ENCODE measurements at places on chromosomes 2 and 18. TPM values are rescaled to one million over a fixed set of nuclear protein-coding genes. Genes with fewer than 3 reads are reported as not detected.

SGPP2 gene
- 17.9 TPM for polyA plus RNA-seq

GREB1L gene
- polyA plus RNA-seq, result 3.1 TPM

ANTXR1 gene
- polyA plus RNA-seq, result 66.3 TPM

FN1 gene
- 514 TPM for polyA plus RNA-seq

C1QL2 gene
- polyA plus RNA-seq, result not detected

RIF1 gene
- 41.0 TPM for polyA plus RNA-seq

NDC80 gene
- polyA plus RNA-seq, result 29.0 TPM

SLC38A11 gene
- polyA plus RNA-seq, result 13.9 TPM

DSC2 gene
- 47.5 TPM for polyA plus RNA-seq

MEP1B gene
- 0.64 TPM for polyA plus RNA-seq

KIF5C gene
- 4.4 TPM for polyA plus RNA-seq

CPLX4 gene
- polyA plus RNA-seq, result 0.26 TPM

MYO7B gene
- 29.5 TPM for polyA plus RNA-seq

UGT1A7 gene
- polyA plus RNA-seq, result not detected

DNER gene
- 61.6 TPM for polyA plus RNA-seq

DNA sequence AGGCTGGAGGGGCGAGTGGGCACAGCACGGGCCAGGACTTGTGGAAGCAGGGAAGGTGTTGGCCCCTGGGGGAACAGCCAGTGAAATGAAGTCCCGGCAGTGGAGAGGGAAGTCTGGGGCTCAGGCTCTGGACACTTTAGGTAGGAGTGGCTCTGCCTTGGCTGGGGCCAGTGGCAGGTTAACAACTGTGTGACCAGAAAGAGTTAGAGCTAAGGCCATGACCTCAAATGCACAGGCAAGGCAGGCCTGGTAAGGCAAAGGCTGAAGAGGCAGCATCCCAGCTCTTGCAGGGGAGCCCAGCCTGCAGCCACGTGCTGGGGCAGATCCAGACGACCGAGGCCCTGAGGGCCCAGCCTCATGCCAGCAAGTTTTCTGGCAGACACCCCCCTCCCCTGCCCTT lies 21.5 kb downstream of the PCARE start:
- DNase-seq, result no peak

GRCh38 chr2:105746177-105747080 lies 1.7 kb downstream of the NCK2 start:
- peak; percentile 42 for DNase-seq

DNA sequence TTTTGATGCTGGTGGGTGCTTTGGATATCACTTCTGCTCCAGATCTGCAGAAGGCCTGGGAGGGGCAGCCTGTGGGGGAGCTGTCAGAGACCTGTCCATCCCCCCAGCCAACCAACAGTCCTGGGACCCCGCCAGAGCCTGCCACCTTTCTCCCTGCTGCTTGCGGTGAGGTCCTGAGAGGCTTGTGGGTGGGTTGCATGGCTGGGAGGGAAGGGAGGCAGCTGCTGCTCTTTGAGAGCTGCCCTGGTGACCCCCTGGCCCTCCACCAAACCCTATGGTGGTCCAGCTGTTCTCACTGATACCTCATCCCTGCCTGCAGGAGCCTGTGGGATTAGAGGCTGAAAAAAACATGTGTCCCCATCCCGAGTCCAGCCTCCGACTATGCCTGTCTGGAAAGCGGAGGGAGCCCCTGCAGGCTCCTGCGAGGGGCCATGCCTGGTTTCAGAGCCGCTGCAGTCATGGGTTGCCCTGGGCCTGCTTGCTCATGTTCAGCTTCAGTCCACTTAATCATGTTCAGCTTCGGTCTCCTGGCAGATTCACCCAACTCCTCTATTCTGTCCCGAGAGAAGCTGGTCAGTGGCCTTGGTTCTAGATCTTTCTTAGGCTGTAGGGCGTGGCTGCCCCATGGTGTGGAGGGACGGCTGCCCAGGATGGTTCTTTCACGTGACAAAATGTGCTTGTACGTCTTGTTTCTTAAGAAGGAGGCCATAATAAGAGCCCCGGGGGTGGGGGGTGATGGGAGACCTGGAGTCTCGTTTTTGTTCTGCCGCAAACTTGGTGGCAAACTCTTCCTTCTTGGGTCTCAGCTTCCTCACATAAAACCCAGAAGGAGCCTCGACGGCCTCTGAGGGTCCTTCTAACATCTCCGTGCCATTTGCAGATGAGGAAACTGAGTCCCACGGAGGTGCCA lies 98.5 kb downstream of the CTIF start:
- no peak for DNase-seq

GRCh38 chr2:231602859-231603467 lies 10.3 kb downstream of the TEX44 start:
- DNase-seq, result no peak

DNA sequence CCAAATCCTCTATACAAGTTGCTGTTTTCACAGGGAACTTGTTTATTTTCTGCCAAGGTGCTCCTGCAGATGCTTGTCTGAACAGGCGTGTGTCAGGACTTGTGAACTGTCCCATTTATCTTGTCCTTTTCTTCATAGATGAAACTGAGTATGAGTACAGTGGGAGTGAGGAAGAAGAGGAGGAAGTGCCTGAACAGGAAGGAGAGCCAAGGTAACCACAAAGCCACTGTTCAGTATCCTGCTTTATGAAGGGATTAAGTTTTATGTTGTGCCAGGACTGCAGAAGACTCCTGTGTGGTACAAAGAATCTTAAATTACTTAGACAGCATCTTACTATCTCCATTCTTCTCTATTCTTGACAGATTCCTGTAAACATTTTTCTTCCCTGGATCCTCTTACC lies 145.0 kb downstream of the MAP4K4 start:
- DNase-seq, result no peak

GRCh38 chr2:65583061-65583460 lies 150.7 kb upstream of the SPRED2 start:
- no peak for DNase-seq

- DNase-seq, result no peak
Measured at GRCh38 chr2:207215308-207215707, 49.6 kb upstream of the KLF7 start.

GRCh38 chr2:109339519-109339966 lies 210.5 kb downstream of the SH3RF3 start:
- no peak for DNase-seq

- no peak for DNase-seq
Measured at GRCh38 chr18:24078391-24078790, 60.5 kb upstream of the CABYR start.

GRCh38 chr18:3380384-3380961 lies 69.5 kb upstream of the TGIF1 start:
- no peak for DNase-seq

DNA sequence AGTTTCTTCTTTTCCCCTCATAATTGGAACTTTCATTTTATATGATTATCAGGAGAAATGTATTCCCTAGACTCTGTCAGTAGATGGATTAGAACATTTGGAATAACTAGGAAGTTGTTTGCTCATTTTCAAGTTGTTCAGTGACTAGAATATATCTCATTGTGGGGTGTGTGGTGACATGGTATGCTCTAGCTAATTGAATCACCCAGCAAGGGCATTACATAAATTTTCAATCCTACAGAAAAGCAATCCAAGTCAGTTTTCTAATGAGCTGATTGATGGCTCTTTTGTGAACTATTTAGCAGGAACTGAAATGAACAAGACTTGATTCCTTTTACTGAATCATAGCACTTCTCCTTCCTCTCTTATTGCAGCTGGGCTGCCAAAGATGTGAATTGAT lies 461.4 kb downstream of the TGIF1 start:
- no peak for DNase-seq

DNA sequence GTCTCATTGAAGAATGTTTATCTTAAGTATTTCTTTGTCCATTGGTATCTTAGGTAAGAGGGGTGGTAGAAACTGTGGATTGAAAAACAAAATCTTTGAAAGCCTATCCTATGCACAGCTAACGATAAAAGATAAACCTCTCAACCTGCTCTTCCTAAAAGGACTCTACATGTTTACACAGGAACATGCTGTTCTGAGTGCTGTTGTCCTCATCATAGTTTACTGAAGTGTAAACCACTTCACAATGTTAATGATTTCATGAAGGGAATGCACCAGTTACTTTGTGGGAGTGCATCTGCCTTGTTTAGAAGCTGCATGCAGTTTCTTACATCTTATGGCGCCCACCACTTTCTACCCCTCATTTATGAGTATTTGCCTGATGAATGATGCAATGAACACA lies 1.2 kb downstream of the ACMSD start:
- DNase-seq, result peak; percentile 8

DNA sequence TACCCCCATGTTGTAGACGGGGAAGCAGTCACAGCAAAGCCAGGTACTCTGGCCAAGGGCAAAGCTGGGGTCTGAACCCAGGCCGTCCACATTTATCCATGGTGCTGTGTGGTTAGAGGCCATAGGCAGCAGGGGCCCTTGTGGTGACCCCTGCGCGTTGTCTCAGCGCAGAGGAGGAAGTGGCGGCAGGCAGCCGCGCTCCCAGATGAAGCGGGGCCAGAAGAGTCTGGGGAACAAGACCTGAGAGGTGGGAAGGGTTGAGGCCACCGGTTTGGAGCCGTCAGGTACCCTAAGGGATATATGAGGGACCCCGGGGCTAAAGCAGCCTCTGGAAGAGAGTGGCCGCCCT lies 770 bp downstream of the ZNF396 start:
- DNase-seq, result no peak

DNA sequence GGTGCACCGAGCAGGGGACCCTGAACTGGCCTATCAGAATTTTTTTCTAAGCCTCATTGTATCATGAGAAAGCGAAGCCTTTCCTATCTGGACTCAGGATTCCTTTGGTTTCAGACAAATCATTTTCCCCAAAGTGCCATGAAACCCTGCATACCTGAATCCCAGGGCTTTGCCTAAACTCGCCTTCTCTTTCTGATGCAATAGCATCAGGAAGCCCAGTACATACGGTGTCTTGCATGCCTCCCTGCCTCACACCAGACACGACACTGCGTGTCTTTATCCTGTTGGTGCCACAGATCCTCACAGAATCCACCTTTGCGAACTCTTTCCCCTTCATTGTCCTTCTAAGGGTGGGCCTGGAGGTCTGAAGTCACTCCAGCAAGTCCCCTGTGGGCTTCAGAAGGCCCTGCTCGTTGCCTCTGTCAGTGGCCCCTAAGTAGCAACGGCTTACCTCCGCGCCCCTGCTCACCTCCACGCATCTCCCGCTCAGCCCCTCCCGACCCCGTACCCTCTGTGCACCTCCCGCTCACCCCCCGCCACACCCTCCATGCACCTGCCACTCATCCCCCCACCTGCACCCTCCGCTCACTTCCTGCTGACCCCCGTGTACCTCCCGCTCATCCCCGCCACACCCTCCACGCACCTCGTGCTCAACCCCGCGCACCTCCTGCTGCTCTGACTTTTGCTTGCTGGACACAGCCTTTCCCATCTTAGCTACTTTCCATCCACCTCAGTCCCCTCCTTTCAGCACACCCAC lies 83.4 kb downstream of the TPGS2 start:
- DNase-seq, result no peak

GRCh38 chr2:135786823-135787222 lies 45.2 kb downstream of the UBXN4 start:
- DNase-seq, result no peak

DNA sequence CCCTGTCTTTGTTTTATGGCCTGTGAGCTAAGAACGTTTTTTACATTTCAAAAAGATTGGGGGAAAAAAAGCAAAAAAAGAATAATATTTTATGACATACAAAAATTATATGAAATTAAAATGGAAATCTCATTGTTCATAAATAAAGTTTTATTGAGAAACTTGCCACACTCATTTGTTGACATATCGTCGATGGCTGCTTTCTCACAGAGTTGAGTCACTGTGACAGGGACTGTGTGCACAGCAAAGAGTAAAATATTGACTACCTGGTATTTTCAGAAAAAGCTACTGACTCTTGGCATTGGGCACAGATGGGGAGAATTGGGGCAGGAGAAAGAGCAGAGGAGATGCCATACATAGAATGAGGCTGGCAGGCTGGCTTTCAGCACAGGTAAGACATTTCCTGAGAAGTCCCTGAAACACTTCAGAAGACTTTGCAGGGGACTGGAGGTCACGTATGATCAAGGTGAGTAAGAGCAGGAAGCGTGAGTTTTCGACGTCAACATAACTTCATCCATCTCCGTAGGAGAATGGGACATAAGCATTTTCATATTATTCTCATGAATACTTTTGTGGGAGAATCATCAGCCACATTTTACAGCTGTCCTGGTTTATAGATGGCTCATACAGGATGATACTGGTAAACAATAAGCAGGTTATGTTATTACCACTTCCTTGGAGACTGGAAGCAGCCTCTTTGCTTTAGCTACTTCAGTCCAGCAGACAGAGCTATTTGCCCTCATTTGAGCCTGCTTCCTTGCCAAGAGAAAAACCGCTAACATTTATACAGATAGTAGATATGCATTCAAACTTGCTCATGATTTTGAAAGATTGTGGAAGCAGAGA lies 32.5 kb upstream of the PUM2 start:
- DNase-seq, result no peak

DNA sequence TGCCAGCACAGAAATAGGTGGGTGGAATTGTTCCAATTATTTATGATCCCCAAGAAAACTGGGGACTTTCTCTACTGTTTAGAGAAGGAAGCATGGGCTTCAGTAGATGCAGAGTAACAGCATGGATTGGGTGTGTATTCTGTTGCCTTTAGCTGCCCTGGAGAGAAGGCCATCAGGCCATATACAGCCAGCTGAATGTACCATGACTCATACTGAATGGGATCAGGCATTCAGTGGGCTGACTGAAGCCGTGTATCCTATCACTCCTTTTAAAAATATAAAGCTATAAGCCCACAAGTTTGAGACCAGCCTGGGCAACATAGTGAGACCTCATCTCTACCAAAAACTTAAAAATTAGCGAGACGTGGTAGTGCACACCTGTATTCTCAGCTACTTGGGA lies 16.7 kb upstream of the PLEKHM3 start:
- no peak for DNase-seq

GRCh38 chr18:58196164-58196563 lies 152.1 kb downstream of the NEDD4L start:
- DNase-seq, result no peak

DNA sequence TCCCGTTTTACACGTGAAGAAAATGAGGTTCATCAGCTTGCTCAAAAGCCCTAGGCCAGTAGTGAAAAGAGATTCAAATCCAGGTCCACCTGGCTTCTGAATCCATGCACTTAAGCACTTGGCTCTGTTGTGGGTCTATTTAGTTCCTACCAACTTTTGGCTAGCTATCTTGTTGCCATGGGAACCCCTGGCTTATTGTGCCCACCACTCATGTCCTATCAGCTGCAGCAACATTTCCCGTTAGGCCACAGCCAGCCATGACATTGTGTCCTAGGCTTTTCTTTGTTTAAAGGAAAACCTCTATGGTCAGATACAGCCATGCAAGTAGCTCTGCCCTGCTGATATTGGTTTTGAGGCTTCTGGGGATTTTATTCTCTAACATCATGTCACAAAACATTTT lies 49.8 kb downstream of the PLEK start:
- no peak for DNase-seq

GRCh38 chr2:78541451-78542267 lies 483.8 kb upstream of the REG3G start:
- no peak for DNase-seq

DNA sequence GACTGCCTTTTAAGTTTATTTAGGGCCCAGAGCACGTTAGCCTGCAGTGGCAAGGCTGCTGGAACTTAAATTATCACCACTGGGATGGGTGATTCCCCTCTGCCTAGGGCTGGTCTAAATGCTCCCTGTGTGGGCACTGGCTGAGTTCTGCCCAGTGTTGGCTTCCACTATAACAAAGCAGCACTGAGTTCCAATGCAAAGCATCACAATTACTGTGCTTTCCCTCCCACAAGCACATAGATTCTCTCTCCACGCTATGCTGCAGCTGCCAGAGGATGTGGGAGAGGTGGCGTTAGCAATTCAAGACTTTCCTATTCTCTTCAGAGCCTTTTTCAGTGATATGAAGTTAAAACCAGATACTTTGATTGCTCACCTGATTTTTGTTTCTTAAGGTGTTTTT lies 328.9 kb upstream of the DDX18 start:
- no peak for DNase-seq
